ENCODE measurements at places on chromosomes 6 and 20.

GRCh38 chr6:149580880-149581279 is 14.7 kb downstream of the GINM1 start:
- no peak for DNase-seq

DNA sequence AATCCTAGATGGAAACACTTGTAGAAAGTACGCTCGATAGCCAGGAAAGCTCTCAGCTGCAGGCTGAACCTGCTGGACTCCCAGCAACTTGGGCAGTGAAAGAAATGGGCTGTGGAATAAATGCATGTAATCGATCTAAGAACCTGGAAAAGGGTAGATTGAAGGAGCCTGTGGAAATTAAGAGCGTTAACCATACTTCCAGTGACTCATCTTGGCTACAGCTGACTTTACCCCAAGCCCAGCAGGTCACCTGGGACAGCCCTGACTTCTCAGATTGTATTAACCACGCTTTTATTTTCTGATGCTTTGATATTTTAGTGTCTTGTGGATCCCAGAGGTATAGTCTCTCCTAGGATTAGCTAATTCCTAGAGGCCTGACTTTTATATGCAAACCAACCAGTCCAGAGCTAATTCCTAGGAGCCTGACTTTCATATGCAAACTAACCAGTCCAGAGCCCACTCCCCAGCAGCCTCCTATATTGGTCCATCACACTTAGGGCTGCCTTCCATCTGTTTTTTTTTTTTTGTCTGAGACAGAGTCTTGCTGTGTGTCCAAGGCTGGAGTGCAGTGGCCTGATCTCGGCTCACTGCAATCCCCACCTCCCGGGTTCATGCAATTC is 86.3 kb downstream of the GMPR start:
- DNase-seq, result no peak

- DNase-seq, result no peak
These were observed 90.3 kb downstream of the TCP11 start for GRCh38 chr6:35050757-35051330.

- DNase-seq, result no peak
These were observed 191.3 kb downstream of the EPM2A start for GRCh38 chr6:145544041-145544440.

DNA sequence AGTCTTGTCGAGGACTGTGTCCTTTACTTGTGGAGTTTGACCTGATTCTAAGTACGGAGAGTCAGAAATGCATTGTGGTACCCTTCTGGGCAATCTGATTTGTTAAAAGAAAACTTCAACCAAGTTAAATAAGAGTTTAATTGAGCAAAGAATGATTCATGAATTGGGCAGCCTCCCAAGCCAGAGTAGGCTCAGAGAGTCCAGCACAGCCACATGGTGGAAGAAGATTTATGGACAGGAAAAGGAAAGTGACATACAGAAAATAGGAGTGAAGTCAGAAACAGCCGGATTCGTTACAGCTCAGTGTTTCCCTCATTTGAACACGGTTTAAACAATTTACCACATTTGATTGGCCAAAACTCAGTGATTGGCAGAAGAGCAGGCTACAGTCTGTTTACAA is 329.2 kb downstream of the DHX35 start:
- no peak for DNase-seq

DNA sequence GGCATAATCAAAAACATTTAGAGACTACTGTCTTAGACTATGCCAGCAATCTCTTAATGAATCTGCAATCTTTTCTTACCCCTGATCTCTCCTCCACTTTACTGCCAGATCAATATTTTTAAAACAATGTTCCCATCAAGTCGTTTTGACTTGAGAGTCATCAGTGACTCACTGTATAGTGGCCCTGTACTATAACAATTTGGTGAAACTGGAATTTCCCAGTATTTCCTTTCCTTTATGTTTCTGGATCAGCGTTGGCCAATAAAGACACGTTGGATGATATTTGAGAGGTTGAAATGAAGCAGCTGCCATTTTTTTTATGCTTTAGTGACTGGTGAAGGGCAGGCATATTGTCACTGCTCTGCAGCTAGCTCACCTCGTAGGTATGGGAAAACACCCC is 10.1 kb upstream of the SMIM13 start:
- no peak for DNase-seq

DNA sequence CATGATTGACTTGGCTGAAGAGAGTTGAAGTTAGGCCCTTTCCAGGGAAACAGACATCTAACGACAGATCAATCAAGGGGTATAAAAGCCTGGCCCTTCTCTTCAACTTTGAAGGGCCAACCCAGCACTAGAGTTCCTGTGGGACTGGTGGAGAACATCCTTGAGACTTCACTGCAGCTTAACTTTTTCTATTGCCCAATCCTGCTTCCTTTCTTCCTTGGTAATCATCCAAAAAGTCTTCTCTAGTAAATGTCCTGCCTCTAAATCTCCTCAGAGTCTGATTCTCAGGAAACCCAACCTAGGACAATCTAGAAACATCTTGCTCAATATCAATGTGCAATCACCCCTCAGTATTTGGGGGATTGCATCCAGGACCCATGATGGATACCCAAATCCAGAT is 1.9 kb downstream of the MKKS start:
- no peak for DNase-seq

- DNase-seq, result no peak
These were observed 6.6 kb downstream of the PLCB4 start for GRCh38 chr20:9075264-9076095.

DNA sequence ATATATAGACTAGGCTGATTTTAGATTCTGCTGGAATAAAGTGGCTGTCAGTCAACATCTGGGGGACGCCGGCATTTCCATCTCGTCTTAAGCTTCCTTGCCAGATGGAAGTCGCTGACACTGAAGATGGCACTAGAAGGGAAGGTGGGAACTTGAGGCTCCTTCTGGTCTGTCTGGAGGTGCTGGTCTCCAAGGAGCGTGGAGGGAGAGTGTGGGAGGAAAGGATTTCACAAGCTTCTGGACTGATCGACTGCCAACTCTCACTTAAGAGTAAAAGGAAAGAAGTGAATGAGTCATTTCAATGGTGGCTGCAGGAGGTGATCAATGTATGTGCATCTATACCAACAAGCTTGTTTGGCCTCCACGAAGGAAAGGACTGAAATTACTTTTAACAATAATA is 40.4 kb downstream of the DUSP22 start:
- DNase-seq, result no peak

DNA sequence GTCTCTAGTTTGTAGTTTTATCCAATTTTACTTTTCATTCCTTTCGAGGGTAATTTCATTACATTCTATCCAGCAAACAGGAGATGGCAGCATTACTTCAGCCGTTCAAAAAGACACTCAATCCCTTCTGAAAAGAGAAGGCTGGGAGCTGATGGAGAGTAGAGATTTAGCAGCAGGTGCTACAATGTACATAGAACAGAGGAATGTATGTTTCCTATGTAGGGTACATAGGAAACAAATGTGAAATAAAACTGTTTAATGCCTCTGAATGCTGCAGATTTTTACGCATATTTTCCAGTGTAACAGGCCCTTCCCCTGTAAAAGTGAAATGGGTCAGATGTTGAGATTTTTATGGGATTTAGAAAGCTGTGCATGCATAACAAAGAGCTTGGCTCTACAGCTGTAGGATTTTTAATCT is 16.0 kb downstream of the RPS12 start:
- DNase-seq, result peak; percentile 92

DNA sequence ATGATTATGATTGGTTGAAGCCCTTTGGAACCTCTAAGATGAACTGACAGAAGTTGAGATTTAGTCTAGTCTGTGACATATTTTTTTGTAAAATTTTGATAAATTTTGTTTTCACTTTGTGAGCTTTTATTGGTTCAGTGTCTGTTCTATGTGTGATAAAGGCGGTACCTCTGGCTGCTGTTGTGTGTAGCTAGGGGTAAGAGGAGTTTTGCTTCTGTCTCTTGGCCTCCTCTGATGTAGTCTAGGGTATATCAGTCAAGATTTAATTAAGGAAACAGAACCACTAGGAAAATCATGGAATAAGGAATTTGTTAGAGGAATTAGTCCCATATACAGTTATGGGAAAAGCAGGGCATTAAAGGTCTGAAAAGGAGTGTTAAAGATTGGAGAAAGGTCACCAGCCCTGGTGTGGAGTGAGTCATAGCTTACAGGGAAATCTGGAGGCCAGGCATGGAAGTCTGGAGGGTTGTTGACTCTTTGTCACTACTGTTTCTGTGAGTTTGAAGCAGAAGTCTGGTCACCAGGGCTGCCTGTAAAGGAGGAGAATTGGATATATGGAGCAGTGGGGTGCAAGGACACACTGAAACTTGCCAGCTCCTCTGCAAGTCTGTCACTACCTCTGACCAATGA is 28.5 kb downstream of the CDC5L start:
- no peak for DNase-seq

GRCh38 chr20:50310673-50311051 is 120.0 kb downstream of the CEBPB start:
- DNase-seq, result no peak

- no peak for DNase-seq
These were observed 35.9 kb downstream of the SRC start for GRCh38 chr20:37381621-37382471.

DNA sequence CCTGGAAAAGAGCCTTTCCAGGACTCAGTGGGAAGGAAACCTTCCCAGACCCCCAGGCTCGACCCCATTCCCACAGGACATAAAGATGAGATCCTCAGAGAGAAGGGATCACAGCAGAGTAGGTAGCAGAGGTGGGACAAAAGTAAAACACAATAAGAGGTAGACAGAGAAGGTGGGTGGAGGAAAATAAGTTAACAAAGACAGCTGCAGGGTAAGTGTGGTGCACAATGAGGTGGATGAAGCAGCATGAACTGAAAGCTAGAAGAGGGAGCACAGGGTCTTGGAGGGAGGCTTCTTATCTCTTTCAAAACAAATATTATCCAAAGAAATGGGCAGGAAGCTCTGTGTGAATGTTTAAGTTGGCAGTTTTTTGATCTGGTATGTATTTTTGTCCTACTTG is 14.0 kb upstream of the MAP7 start:
- DNase-seq, result no peak

DNA sequence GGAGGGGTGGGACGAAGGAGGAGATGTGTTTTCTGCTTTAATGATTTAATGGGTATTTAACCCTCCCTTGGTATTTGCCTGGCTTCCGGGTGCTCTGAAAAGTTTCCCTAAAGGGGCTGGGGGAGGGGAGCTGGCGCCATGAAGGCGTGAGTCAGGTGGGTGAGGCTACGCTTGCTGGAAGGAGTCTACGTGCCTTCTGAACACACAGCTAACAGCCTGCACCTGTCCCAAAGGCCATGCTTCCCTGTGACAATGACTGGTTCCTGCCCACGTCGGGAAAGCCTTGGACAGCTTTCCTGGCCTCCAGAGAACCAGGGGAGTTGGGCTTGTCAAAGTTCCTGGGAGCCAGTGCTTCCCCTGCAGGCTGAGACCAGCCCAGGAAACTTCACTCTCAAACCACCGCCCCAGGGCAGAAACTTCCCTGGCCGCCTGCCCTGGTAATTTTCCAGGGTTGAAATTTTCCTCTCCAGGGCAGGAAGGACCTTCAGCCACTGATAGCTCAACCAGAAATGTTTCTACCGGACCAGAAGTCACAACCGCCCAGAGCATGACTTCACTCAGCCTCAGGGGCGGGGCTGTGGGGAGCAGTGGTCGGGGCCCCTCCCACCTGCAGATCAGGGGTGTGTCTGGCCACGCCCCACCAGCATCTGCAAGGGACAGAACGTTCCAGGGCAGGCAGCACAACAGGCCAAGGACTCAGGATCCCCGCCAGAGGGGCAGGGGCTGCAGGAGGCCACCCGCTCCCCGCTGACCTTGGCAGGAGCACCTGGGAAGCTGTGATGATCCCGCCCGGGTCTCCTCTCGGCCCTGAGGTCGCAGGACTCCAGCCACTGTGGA is 18.6 kb upstream of the SLCO4A1 start:
- DNase-seq, result peak; percentile 85

GRCh38 chr6:28011722-28012121 is 54.7 kb downstream of the OR2B6 start:
- DNase-seq, result no peak

- DNase-seq, result no peak
These were observed 12.7 kb downstream of the EDEM2 start for GRCh38 chr20:35134472-35134871.

DNA sequence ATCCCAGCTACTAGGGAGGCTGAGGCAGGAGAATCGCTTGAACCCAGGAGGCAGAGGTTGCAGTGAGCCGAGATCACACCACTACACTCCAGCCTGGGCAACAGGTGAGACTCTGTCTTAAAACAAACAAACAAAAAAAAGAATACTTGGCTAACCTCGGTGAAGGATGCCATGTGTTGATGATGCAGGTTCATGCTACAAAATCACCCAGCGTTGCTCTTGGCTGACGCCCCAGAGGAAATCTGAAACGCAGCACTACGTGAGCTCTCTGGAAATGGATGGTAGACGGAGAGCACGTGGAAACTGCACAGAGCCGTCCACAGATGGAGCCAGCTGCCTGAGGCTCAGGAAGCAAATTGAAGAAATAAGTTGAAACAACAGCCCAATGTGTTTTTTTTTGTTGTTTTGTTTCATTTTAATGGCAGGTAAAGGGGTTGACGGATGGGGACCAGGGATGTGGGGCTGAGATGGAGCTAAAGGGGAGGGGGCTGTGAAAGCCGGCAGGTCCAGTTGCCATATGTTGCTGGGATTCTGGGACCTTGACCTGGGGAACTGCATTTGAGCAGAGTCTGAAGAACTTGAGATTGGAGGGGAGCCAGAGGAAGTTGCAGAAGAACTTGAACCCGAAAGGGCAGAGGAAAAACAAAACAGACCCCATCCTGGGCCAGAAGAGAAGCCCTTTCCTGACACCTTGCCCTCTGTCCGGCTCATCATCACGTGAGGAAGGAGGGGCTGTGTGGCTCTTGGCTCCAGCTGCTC is 12.8 kb upstream of the MANBAL start:
- peak; percentile 93 for DNase-seq
